Epithelial cell of proximal tubule (primary cell): ENCODE measurements at places on chromosomes 1 and 21. TPM values are rescaled to one million over a fixed set of nuclear protein-coding genes. Genes with fewer than 3 reads are reported as not detected.

The TSSK3 gene
- total RNA-seq, result 0.58 TPM in 1 of 2 replicates, not detected in the other

The MMP23B gene
- total RNA-seq, result 3.5 and 15.0 TPM in 2 replicates

The ZNF695 gene
- total RNA-seq, result 4.7 and 7.7 TPM in 2 replicates

The FCN3 gene
- total RNA-seq, result not detected in 2 replicates

The SCAF4 gene
- 6.5 and 7.6 TPM in 2 replicates for total RNA-seq

The RBM11 gene
- 0.23 and 1.0 TPM in 2 replicates for total RNA-seq

The LAPTM5 gene
- total RNA-seq, result 2.2 and 2.4 TPM in 2 replicates

The NENF gene
- total RNA-seq, result 78.7 and 115 TPM in 2 replicates

The DLGAP3 gene
- total RNA-seq, result 0.22 and 0.81 TPM in 2 replicates

The C1QTNF12 gene
- 1.7 and 5.1 TPM in 2 replicates for total RNA-seq

The TRPM2 gene
- total RNA-seq, result 0.52 and 1.7 TPM in 2 replicates

The FGR gene
- not detected in 2 replicates for total RNA-seq

GRCh38 chr1:112399456-112399855 lies 3.4 kb downstream of the CTTNBP2NL start:
- DNase-seq, result no peak

- no peak for DNase-seq
Observed at GRCh38 chr1:157404614-157405013, 147.7 kb downstream of the FCRL5 start.

GRCh38 chr1:8358897-8359616 lies 41.1 kb downstream of the SLC45A1 start:
- no peak for DNase-seq

DNA sequence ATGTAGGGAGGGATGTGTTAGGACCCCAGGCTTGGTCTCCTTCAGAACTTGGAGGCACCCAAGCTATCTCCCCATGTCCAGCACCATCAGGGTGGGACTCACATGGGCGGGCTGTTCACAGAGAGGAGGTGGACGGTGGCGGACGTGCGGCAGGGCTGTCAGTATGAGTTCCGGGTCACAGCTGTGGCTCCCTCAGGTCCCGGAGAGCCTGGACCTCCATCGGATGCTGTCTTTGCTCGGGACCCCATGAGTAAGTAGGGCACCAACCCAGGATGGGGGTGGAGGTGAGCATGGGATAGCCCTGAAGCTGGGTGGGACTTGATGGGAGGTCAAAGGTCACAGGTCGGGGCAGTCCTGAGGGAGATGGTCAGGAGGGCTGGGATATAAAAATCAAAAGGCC lies 27.8 kb downstream of the IGFN1 start:
- DNase-seq, result no peak

GRCh38 chr1:179881642-179882252 lies 338 bp upstream of the TOR1AIP1 start:
- DNase-seq, result no peak

- DNase-seq, result no peak
Observed at GRCh38 chr1:46030876-46031660, 101.4 kb downstream of the PIK3R3 start.

GRCh38 chr1:99663501-99663900 lies 17.6 kb downstream of the PALMD start:
- DNase-seq, result no peak

DNA sequence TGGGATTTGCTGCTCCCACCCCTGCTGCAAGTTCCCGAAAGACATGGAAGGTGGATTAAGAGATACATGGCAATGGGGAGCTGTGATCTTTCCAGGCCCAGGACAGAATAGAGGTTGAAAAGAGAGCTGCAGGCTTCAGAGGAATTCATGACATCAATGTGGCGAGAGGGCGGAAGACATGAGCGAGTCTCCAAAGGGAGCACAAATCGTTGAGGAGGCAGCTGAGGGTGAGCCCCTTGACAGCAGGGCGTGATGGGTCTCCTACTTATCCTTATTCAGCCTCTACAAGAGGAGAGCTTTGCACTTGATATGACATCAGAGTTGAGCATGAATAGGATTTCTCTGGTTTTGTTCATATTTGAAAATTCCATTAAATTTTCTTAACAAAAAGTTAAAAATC lies 45.5 kb upstream of the TACSTD2 start:
- no peak for DNase-seq

- no peak for DNase-seq
Observed at GRCh38 chr1:160009801-160010200, 22.0 kb downstream of the PIGM start.

GRCh38 chr1:240385985-240386978 lies 225.7 kb downstream of the GREM2 start:
- DNase-seq, result no peak

DNA sequence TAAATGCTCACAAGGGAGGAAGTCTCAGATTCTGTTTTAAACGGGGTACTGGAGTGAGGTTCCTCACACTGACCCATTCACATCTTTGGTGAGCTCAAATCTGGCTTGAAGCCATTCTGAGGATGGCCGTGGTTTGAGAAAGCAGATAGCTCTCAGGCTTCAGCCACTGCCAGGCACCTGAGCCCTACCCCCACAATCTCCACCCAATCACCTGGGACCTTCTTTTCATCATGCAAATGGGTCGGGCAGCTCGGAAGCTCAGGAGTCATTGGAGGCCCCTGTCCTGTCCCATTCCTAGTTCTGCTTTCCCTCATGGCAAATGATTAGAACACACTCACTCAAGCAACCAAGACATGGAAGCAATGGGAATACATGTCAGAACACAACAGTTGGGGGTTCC lies 141.4 kb upstream of the ETS2 start:
- DNase-seq, result no peak

DNA sequence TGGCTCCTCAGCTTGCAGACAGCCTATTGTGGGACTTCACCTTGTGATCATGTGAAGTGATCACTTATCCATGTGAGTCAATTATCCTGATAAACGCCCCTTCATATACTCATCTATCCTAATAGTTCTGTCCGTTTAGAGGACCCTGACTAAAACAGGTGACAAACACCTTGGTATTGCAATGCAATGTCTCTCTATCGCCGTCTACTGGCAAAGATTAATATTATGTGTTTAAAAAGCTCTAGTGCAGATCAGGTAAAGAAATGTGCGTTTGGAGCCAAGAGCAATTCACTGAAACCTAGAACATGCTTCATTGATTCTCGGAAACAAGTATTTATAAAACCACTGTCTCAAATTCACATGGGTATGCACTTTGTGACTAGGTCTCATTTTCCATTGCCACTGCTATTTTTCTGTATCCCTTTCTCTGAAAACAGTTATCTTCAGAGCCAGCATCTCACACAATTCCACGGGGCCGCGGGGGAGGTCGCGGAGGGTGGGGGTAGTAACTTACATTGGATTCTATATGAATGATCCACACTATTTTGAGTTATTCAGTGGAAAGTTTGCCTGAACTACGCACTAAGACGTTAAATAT lies 554.6 kb upstream of the NCAM2 start:
- DNase-seq, result no peak

DNA sequence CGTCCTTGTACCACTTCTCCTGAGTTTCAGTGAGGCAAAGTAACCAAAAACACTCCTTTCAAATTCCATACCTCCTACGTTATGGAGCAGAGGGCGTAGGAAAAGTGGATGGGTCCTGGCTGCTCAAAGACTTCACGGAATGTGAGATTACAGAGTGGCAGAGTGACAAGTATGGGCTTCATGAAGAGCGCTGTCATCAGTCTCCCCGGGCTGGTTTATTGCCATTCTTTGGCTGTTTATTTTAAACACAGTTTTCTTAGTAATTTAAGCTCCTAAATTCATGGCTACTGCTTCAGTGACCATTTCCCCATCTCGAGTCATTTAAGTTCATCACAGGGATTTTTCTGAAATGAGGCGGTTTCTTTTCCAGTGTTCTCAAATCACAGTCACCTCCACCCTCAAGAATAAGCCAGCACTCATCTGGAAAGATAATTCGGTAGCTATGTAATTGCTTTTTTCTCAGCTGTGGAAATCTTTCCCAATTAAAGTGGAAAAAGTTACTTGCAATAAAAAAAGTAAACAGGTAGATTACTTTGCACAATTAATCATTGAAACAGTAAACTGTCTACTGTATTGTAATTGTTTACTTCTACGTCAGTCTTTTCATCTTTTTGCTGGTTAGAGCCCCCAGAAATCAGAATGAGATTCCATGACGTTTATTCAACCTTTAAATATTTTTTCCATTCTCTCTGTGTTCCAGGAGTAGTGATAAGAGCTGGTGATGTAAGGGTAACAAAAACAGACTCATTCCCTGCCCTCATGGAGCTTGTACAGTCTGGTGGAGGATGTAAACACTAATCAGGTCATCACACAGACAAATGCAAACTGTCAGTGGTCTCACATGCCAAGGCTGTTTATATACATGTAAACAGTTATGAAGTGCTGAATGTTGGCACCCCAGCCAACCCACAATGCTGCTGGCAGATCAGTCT lies 3.0 kb upstream of the SMYD2 start:
- DNase-seq, result no peak

GRCh38 chr1:116123837-116124533 lies 12.8 kb downstream of the MAB21L3 start:
- DNase-seq, result no peak

DNA sequence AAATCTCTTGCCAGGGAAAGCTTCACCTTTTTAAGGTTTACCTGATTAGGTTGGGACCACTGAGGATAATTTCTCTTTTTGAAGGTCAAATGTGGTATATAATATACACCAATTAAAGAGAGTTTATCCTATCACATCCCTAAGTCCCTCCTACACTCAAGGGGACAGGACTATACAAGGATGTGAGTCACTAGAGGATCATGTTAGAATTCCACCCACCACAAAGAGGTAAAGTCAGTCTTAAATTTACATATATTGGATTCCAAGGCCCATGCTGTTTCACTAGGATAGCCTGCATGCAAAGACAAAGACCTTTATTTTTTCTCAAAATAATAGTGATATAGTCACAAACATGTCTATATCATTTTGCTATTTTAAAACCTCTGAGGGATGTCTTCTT lies 164.4 kb downstream of the GIPC2 start:
- DNase-seq, result no peak

DNA sequence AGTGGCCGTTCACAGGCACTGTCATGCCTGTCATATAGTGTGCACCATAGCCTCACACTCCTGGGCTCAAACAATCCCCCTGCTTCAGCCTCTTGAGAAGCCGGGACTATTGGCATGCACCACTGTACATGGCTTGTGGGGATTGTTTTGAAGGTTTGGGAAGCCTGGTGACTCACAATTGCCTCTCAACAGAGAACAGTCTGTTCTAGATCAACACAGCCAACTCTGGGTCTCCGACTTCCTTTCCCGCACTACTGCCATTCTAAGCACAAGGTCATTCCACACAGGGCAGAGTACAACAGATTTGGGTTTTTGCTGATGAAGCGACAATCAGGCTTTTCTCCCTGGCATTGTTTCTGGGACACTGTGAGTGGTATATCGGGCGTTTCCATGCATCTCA lies 15.5 kb upstream of the AHCTF1 start:
- DNase-seq, result peak; percentile 63

- no peak for DNase-seq
Observed at GRCh38 chr1:2983706-2984398, 37.4 kb upstream of the ACTRT2 start.

- DNase-seq, result peak; percentile 71
Observed at GRCh38 chr1:40948741-40949443, 30.6 kb upstream of the CTPS1 start.
